Mammary epithelial cell (primary cell): ENCODE measurements at places on chromosomes 7 and 10.

DNA sequence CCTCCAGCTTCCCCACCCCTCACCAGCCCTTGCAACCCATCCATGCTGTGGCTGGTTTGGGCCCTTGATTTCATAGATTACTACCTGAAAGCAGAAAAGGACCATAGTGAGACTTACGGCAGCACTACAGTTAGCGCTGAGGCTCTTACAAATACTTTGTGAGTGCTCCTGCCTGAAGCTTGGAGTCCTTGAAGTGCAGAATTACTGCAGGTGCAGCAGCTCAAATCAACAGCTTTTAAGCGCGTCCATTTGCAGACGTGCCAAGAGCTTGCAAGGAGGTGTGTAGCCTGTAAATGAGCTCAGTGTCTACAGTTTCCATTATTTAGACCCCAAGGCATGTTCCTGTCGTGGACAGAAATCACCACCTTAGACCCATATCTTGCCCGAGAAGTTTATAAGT is 103.0 kb downstream of the CELF2 start:
- DNase-seq: no peak

GRCh38 chr7:47924266-47924665 is 24.0 kb downstream of the PKD1L1 start:
- DNase-seq: no peak

- no peak for DNase-seq
These were observed 57.1 kb downstream of the DMBT1 start for GRCh38 chr10:122617476-122618270.

GRCh38 chr10:78716043-78716660 is 352.6 kb upstream of the ZMIZ1 start:
- DNase-seq: no peak

DNA sequence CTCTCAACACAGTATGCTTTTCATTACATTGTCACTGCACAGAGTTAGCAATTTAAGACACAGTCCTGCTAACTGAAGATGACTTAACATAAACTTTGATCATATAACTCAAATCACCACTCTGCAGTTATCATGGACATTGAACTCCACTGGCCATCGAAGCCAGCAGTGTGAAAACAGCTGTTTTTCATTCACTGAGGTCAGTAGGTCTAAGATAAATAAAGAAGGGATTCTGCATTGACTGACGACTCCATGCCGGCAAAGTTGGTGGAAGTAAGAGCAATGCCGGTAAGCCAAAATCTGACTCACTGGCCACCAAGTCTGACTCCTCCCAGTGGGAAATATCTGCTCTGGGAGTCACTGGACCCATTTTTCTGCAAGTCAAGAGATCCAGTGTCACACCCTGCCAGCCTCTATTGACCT is 449.9 kb upstream of the ANKRD30A start:
- DNase-seq: peak; percentile 37

- DNase-seq: no peak
These were observed 27.7 kb downstream of the TDRD1 start for GRCh38 chr10:114206902-114207301.

DNA sequence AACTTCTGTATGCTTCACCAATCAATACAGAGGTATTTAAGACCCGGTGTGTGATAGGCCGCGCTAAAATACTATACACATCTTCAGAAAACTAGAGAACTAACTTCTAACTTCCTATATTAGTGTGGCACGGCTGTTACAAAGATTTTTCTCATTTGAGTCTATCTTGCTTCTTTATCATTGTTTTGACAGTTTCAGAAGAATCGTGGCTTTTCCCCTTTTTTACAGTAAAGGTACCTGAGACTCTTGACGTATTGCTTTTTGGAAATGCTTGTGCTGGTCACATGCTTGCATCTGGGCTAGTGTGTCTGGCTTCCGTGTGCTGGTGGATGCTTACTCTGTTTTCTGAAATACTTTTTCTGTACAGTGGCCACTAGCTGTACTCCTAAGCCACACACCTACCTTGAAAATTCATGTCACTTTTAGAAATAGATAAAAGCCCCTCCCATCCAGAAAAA is 12.7 kb downstream of the IKZF1 start:
- DNase-seq: no peak

DNA sequence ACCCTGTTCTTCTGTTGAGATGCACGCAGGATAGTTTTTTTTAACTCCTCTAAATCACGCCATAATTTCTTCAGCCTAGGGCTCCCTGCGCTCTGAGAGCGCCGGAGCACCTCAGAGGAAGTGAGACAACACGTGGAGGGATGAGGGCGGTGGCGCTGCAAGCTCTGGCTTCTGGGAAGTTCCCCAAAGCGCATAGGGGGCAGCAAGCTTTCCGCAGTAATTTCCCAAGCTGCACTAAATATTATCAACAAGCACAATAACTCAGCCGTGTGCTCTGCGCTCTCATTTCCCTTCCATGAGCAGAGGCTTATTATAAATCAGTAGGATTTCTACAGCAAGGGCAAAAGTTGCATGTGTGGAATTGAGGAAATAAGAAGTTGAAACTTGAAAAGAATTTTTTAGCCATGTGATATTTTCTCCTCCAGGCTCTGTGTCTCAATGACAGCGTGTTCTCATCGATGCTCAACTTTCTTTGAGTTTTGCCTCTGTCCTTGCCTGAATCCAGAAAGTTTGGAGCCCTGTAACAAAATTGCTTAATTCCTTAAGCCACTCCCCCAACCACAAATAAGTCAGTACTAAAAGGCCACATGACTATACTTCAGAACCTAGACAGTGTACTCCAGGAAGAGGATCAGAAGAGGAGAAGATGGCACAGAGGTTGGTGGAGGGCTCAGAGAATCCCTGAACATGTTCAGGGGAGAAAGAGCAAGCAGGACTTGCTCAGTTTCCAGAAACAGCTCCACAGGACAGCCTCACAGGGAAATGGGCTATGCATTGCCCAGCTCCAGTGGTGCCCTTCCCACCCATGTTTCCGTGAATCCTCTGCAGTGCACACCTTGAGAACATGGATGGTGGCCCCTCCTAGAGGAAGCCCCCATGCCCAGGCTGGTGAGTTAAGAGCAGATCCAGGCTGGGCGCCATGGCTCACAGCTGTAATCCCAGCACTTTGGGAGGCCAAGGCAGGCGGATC is 221.5 kb upstream of the GHITM start:
- DNase-seq: no peak

- no peak for DNase-seq
These were observed 63.7 kb downstream of the THSD7A start for GRCh38 chr7:11768263-11768662.

GRCh38 chr7:94031865-94032264 is 27.7 kb upstream of the BET1 start:
- no peak for DNase-seq
